ENCODE measurements at places on chromosomes 7 and 10.

DNA sequence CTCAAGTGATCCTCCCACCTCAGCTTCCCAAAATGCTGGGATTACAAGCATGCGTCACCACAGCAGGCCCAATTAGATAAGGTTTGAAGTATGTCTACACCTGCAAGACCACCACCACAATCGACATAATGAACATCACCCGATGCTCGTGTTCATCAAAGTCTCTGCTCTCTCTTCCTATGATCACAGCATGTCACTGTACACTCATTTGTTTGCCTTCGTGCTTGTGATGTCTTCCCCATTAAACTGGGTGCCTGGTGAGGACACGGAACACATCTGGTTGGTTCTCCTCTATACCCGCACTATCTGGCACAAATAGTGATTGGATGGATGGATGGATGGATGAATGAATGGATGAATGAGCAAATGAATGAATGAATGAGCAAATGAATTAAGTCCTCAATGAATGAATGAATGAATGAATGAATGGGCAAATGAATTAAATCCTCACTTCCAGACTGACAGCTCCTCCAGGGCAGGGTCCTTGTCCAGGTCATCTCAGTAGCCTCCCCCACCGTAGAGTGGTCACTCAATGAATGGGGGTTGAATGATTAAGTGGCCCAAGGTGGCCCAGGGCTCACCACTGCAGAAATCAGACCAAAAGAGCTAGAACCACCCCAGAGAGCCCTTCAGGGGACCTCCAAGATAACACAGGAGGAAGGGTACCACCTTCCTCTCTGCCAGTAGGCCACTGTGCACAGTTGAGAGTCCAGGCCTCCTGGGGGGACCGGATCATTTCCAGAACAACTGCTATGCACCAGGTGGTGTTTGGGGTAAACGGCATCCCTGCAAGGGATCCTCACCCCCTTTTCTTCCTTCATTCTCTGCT, 101.9 kb upstream of the TNRC18 start:
- no peak for DNase-seq

- DNase-seq: no peak
Observed at GRCh38 chr7:109343678-109344077, 774.0 kb downstream of the DNAJB9 start.

DNA sequence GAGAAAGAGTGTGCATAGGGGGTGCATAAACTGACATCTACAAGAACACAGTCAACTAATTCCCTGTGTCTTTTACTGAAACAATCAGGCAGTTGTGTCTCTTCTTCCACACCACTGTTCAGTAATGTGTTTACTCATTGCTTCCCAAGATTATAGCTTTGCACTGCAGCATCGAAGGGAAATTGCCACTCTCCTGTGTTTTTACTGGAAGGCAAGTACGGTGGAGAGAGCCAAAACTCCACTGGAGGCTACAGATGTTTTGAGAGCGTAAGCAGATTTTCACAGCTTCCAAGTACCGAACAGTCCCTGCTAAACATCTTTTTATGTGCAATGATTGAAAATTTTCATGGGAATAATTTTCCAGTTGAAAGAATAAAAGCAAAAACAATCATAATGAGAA, 510.5 kb upstream of the AKR1E2 start:
- DNase-seq: no peak

DNA sequence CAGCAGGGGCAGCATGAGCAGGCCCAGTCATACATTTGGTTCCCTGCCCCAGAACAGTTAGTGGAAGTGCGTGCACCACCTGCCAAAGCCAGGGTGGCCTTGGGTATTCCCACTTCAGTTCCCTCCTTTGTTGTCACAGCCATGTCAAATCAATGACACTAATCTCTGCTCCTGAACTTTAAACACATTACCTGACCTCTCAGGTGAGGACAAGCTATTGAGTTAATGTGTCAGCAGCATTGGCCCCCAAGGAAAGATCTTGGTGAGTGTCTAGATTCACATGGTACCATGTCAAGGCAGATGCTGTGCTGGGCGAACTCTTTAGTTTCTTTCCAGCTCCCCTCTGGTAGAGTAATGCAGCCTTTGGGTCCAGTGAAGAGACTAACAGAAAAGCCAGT, 2.1 kb downstream of the CYP3A5 start:
- DNase-seq: no peak

- no peak for DNase-seq
Observed at GRCh38 chr7:127901895-127902703, 129.1 kb downstream of the LRRC4 start.

- DNase-seq: no peak
Observed at GRCh38 chr10:48504141-48504885, 100.6 kb downstream of the ARHGAP22 start.

GRCh38 chr7:30309842-30310435, 25.5 kb downstream of the ZNRF2 start:
- DNase-seq: no peak

DNA sequence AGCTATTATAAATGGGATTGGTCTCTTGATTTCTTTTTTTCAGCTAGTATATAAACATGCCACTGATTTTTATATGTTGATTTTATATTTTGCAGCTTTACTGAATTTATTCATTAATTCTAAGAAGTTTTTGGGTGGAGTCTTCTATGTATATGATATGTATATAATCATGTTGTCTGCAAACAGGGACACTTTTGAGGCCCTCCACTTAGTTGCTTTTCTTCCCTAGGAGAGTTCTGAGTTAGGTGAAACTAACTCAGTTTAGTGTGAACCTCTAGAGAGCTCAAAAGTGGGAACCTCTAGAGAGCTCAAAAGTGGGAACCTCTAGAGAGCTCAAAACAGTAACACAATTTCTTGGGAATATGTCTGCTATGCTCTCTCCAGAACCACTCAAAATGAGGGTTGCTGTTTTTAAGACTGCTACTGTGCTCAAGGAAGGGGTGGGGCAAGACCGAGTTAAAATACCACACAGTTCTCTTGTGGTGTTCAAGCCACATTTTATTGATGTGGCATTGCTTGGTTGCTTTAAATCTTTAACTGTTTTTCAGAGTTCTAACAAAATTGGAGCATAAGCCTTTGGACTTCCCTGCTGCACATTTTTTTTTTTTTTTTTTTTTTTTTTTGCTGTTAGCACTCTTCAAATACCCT, 13.2 kb downstream of the CCDC7 start:
- DNase-seq: no peak

GRCh38 chr10:113003052-113003451, 53.0 kb downstream of the TCF7L2 start:
- no peak for DNase-seq

DNA sequence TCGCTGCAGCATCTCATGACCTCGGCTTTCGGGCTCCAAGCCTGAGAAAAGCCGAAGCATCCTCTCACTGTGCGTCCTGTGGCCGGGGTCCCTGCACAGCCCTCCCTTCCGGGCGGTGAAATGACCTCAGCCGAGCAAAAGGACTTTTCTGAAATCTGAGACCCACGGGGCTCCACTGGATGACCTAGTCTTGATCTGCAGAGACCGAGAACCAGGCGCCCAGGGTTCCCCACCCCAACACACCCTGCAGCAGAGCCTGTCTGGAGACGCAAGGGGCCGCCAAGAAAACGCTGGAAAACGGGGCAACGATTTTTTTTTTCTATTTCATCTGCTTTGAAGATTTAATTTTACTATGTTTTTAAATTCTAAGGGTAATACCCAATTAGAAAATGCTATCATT, 31.7 kb downstream of the NPS start:
- no peak for DNase-seq

GRCh38 chr10:89966211-89966610, 264.8 kb downstream of the KIF20B start:
- DNase-seq: no peak

DNA sequence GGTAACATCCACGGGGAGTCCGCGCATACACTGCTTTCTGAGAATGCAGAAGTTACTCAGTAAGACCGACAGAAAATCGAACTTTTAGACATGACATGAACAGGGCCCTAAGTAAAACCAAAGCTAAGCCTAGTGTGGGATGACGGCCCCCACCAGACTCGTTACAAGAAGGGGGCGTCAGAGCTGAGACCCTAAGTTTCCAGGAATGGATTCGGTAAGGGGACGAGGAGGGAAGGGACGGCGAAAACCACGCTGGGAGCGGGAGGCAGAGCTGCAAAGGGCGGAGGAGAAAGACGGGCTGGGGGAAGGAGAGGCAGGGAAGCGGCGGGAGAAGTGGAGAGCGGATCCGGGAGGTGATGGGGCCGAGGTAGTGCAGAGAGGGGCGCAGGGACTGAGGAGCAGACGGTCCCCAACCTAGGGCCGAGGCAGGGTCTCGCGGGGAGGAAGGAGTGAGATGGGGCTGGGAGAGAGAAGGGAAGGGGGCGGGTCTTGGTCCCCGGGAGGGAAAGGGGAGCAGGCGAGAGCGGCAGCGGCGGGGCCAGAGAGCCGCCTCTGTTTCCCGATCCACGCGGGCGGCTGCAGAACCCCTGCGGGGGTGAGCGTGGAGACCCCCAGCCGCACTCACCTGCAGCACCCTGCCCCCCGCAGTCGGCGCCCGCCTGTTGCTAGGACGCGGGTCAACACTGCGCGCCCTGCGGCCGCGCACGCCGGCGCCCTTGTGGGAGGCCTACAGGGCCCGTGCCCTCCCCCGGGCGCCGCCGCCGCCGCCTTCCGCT, 513 bp downstream of the ODAD2 start:
- DNase-seq: peak; percentile 67

DNA sequence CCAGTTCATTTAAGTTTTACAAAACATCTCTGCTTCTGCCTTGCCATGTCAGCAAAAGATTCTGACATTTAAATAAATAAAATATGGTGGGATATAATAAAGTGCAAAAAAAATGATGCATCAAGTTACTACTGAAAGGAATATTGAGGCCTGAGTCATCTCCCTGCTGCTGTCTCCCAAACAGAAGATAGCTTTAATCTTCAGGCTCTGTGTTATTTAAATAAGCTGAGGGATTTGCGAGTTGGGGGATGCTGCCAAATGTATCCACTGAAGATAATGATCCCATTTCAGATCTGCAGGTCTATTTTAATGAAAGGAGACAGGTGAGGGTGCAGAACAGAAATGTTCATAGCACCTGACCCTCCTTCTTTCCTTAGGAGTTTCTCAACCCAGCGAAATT, 720.8 kb downstream of the AUTS2 start:
- no peak for DNase-seq

DNA sequence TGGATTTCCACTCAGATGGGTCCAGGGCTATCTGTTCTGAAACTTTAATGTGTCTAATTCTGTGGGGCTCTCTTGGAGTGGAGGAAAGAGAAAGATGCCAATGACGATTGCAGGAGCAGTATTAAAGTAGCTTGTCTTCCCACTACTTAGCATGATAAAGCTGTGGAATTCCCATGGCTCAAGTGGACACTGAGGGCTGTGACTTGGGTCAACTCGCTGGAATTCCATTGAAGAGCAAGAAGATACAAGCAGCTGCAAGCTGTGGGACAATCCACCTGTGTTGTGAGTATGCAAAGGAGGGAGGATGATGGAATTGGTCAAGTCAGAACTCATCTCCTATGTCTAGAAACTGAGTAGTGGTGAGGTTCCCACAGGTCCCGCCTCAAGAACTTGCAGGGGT, 154.2 kb upstream of the MINDY3 start:
- DNase-seq: no peak
